Gastroesophageal sphincter (tissue), 4 donors: ENCODE measurements at places on chromosomes 4 and X.
A peak's percentile ranks its signal among the peaks of the same experiment; 100 is the strongest.

DNA sequence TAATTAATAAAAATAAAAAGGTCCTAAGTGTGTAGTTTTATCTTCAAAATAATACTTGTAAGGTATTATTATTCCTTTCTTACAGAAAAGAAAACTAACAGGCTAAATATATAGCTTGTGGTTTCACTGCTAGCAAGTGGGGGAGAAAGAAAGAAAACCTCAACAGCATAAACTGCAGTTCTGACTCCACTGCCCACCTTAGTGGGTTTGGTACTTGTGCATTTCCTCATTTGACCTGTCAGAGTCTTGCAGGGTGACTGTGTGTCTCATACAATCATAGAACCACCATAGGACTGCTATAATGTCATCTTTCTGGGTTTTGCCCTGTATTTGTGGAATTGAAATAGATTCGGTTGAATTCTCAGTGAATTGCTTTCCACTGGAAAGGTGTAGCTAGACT lies 94.7 kb upstream of the PUDP start:
- ATAC-seq = no peak

DNA sequence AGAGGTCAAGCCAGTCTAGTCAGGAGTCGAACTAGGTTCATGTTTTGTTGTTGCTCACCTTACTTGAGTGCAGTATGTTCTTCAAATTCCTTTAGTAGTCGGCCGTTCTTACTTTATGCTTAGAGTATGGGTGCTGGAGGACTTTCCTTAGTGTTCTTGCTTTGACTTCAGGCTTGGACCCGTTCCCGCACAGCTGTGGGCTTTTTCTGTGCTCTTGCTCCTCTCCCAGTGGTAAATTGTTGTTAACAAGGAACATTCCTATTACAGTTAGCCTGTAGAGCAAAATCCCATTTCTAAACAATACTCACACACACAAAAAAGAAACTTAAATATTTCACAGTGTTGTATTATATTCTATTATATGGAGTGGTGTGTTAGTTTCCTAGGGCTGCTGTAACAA lies 113.5 kb downstream of the RAP1GDS1 start:
- no peak for ATAC-seq

- ATAC-seq = no peak
Measured at GRCh38 chr4:16857425-16857824, 41.0 kb downstream of the LDB2 start.

- peak; percentile 58 for ATAC-seq
Measured at GRCh38 chr4:113467581-113467980, 294.0 kb downstream of the CAMK2D start.

DNA sequence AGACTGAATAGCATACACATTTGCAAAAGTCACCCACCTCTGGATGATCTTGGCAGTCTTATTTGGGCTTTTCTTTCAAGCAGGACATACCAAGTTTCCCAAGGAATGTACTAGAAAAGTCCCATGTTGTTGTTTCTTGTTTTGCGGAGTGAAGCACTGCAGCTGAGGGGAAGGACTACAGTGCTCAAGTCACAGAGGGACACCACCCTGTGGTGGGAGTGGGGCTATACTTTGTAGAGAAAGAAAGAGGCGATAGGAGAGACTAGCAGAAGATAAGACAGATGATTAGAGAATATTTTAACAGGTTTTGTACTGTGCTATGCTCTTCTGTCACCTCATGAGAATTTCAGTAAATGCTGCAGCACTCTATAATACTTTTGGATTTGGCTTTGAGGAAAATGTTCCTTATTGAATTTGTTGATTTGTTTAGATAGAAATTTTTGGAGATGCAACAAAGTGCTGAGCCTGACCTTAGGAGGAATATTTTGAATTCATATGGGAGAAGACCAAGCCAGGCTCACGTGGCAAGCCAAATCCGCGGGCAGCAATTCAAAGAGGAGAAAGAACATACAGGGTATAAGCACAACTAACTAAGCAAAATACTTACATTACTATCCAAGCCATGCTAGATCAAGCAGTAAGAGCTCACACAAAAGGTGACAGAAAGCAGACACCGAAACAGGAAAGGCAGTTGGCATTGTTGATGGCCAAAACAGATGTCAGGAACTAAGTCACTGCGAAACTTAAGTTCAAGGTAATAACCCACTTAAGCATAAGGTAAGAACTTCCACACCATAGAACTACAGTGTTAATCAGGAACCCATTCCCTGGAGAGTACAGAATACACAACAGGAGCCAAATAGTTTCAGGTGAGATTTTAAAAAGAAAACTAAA lies 280.3 kb upstream of the INTU start:
- no peak for ATAC-seq

DNA sequence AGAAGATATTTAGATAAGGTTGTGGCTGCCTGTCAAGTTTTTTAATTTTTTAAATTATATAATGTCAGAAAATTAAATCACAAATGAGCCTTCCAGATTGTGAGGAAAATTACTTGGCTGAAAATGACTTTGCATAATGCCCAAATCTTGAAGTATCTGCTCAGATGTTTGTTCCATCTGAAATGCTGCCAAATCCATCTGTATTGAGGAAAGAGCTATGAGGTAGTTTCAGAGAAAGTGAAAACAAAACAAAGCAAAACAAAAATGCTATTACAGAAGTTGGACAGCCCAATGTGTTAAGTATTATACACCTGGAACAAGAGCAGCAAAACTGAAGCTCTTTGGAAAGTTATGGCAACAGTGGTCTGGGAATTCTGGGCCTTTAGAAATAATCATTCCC lies 23.3 kb upstream of the GUCY1B1 start:
- no peak for ATAC-seq

DNA sequence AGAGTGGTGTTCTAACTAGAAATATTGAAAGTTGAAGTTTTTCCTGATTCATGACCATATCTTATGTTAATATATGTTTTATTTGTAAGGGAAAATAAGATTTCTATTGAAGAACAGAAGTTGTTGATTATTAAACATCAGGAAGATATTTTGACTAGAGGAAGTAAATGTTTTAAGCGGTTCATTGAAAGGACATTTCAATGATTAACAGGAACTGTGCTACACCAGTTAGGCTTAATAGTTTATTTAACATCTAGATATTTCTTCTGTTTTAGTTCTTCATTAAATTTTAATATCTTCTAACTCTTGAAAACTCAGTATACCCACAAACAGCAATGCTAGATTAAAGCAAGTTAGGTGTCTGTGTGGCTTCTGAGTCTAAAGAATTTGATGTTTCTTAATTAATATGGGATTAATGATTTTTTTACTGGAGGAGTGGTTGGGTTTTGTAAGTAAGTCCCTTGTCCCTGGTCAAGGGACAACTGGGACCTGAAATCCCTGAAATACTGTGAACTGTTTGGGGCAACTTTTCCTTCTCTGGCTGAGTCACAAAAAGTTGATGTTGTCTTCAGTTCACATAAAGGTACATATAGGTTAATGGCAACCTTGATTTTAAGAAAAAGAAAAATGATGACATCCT lies 42.9 kb upstream of the CYP4V2 start:
- no peak for ATAC-seq

GRCh38 chrX:66625525-66625924 lies 13.4 kb downstream of the EDA2R start:
- ATAC-seq = no peak

- ATAC-seq = peak; percentile 94
Measured at GRCh38 chr4:73258686-73259570, at the start of gene ANKRD17. Gene ANKRD17, minus strand, starts transcription at chr4:73258798. Its CDS starts 130 bp downstream, at chr4:73258668.

DNA sequence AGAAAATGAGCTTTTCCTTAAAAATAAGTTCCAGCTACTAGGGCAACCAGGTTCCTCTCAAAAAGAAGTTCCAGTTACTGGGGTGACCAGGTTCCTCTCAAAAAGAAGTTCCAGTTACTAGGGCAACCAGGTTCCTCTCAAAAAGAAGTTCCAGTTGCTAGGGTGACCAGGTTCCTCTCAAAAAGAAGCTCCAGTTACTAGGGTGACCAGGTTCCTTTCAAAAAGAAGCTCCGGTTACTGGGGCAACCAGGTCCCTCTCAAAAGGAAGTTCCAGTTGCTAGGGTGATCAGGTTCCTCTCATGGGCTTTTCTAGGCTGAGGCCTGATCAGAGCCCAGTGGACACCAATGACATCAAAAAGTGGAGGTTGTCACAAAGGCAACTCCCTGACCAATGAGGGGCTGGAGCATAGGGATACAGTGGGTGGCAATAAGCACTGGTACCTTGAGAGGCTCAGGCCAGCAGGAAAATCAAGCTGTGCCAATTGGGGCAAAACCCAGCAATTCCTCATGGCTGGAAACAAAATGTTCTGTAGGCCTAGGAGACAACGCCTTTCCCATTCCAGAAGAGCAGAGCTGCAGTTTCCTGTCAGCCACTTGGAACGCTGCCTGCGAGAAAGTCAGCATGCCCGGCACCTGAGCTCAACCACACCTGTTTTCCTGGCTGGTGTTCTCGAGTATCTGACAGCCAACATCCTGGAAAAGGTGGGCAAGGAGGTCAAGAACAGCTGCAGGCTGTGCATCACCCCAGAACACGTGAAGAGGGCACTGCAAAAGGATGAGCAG lies 12.3 kb upstream of the SYTL5 start:
- ATAC-seq = no peak

GRCh38 chr4:41887821-41888686 lies 47.2 kb upstream of the TMEM33 start:
- ATAC-seq = no peak

DNA sequence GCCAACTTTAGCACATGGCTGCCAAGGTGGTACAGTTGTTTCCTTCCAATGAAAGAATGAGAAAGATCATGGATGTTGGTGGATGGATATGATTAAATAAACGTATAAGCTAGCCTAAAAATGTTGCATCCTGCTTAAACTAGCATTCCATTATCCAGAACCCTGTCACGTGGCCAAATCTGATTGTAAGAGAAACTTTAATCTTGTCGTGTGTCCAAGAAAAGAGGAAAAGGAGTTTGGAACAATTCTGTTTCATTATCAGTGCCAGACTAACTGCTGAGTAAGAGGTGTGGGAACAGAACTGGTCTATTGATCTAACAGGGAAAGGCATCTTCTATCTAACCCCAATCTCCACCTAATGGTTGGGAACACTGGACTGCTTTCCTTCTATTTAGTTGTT lies 325.2 kb upstream of the BMP3 start:
- ATAC-seq = no peak
